Amniotic stem cell (primary cell): ENCODE measurements at places on chromosomes 2 and 18.

DNA sequence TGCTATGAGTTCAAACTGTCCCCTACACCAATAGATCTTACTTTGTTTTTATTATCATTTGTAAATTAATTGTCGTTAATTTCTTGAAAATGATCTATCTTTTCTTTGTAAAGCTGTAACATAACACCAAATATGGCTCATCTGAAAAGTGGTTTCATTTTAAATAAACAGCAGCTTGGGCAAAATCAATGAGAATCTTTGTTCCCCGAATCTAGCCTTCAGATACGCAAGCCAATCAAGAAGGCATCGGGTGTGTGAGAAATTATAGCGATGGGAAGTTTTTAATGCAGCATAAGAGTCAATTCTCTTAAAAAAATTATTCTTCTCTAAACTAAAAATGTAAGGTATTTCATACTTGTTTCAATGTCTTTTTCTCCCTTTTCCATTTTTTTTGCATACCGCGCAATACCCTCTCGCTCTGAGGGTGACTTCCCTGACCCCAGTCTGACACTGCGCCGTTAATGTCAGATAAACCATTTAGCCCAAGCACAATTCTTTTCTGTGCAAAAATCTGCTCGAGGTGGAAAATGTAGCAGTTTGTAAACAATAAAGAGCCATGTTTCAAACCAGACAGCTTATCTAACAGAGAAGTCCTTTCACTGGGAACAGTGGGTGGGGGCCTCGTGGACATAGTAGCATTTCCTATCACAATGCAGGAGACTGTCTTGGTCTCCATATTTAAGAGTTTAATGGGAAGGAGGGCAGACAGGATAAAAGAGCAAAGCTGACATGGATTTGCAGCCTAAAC, 129.4 kb downstream of the TCF4 start:
- DNase-seq = no peak

DNA sequence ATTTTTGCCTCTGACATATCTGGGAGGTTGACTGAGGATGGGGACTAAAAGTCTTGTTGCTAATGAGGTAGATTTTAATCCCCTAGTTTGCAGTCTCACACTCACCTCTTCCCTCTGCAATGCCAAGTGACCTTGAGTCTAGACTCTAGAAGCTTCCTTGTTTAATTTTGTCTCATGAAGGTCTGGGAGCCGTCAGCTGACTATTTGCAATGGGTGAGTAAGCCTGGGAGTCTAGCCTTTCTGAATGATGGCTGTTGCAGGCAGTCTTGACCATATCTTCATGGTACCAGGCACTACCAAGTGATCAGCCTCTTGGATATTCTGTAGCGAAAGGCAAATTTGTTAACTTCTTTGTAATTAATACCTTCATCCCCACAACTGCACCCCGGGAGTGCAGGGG, 61.2 kb downstream of the ARHGAP15 start:
- no peak for DNase-seq

GRCh38 chr18:22056950-22057349, 112.4 kb upstream of the GATA6 start:
- no peak for DNase-seq

GRCh38 chr2:45483997-45484396, 127.1 kb downstream of the SRBD1 start:
- DNase-seq = no peak

- DNase-seq = no peak
Measured at GRCh38 chr2:201580486-201580885, 62.8 kb downstream of the TMEM237 start.

DNA sequence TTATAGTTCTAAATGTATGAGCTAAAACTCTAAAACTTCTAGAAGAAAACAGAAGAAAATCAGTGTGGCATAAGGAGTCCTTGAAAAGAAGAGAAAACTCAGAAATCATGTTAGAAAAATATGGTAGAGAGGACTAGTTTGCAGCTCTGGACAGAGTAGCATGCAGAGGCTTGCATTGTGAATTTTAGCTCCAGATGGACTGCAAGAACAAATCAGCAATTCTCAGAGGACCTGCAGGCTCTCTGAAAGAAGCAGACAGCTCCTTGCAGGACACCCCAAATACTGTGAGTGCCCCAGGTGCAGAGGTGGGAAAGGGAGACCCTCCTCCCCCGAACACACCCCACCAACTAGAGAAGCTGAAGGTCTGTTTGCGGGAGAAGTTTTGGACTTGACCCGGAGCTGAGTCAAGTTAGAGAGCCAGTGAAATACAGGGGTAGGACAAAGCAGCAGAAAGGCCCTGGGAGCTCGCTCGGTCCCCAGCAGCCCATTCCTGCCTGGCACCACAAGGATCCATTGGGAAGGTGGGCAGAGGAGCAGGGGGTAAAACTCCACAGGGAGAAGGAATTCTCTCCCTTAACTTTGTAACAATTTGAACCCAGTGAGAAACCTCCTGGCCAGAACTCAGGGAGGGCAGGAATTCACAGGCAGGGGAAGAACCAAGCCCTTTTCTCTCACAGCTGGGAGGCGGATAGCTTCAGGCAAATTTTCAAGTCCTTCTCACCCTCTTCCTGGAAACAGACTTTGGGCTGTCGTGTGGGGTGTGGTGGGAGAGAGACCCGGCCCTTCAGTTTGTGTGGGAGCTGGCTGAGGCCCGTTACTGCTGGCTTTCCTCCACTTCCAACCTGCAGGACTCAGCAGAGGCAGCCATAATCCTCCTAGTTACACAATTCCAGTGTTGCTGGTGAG, 216.2 kb upstream of the SLC35G4 start:
- no peak for DNase-seq

GRCh38 chr2:176961775-176962619, 250.6 kb upstream of the HNRNPA3 start:
- no peak for DNase-seq

DNA sequence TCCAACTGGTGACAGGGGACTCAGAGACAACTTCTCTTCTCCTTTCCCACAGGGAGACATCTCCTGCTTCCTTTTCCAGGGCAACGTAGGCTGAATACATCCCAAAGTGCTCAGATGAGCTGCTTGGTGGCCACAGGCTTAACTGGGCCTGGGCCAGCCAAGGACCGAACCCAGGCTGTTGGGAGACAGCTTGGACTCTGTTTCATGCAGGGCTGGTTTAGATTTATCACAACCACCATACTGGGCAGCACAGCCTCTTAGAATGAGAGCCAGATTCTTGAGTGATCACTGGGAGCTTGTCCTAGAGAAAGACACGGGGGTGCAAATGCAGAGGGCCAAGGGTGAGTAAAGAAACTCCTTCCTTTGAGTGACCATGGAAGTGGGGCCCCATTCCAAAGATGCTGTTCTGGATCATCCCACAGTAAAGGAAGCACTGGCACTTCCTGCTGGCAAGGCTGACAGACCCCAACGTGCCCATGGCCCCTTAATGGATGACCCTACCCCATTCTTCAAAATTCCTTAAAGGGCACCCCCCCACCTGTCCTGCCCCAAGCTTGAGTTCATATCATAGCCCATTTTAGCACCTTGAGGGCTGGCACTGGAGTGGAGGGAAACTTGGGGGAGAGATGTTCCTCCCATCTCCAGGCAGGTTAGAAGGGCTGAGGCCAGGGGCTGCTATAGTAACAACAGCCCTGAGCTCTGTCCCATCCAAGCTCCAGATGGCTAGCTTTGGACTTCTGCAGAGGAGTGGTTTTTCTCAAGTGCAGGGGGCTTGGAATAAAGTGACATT, 84.1 kb downstream of the CAPN13 start:
- DNase-seq = no peak

DNA sequence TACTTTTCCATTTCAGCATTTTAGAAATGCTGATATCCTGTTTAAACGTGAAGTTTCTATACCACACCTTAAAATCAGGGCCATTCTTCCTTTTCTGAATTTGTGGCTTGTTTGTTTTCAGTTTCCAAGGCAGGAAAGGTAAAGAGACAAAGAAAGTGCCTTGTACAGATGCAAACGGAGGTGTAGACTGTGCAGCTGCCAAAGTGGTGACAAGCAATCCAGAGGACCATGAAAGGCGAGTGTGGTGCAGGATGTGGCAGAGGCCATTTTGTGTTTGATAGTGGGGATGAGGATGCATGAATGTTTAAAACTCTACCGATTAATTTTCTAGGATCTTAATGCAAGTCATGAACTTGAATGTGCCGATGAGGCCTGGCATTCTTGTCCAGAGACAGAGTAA, 733 bp downstream of the C2orf74 start:
- no peak for DNase-seq

- no peak for DNase-seq
Measured at GRCh38 chr2:151052850-151053660, 208.6 kb downstream of the RBM43 start.

- no peak for DNase-seq
Measured at GRCh38 chr2:148982282-148982681, 56.2 kb upstream of the LYPD6B start.

DNA sequence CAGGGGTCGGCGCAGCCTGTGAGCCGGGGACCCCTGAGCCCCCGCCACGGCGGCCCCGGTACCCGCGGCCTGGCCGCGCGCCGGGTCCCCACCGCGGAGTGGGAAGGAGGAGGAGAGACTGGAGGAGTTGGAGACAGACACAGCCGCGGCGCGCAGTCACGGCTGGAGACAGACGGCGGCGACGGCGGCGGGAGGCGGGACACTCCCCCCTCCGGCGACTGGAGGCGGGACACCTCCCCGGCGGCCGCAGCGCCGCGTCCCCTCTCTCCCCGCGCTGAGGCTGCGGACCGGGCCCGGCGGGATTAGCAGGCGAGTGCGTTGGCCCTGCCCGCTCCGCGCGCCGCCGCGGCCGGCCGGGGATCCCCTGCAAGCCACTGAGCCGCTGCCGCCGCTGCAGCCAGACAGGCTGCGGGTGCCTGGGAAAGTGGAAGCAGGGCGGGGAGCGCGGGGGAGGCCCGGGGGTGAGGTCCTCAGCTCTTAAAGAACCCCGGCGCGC, 1.0 kb upstream of the LDLRAD4 start:
- DNase-seq = no peak

GRCh38 chr2:67013821-67014220, 383.3 kb upstream of the ETAA1 start:
- no peak for DNase-seq

GRCh38 chr2:233265899-233266431, 14.5 kb downstream of the ATG16L1 start:
- no peak for DNase-seq

- DNase-seq = no peak
Measured at GRCh38 chr2:121376535-121377250, 91.7 kb upstream of the TFCP2L1 start.

DNA sequence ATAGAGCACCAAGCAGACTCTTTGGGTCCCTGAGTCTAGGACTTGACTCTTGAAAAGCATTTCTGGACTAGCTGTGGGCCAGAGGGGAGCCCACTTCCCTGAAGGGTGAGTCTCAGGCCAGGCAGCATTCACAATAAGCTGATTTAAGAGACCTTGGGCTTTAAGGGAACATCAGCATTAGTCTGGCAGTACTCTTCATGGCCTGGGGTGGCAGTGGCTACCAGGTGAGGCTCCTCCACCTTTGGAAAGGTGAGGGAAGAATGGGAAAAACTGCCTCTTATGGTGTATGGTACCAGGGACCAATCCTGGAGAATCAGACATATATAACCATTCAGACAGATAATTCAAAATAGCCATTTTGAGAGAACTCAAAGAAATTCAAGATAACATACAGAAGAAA, 599.9 kb upstream of the POU3F3 start:
- no peak for DNase-seq

GRCh38 chr18:44594799-44595467, 85.8 kb upstream of the SETBP1 start:
- peak; percentile 34 for DNase-seq

DNA sequence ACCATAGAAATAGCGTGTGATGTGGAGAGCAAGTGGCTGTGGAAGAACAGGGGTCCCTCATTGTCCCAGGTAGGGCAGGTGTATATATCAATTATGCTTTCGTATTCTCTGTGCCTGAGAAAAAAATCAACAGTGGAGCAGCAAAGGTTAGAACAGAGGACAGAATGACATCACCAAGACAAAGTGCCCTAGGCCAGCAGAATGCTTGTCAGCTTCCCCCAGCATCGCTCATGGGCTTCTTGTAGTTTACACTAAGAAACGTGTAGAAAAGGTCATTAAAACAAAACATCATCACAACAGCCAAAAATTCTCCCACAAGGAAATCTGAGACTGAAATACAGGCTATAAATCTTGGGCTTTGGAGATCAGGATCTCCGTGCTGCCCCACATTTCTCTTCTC, 288.0 kb downstream of the TDRD15 start:
- DNase-seq = no peak
